ENCODE measurements at places on chromosomes 5 and 9. TPM values are rescaled to one million over a fixed set of nuclear protein-coding genes. Genes with fewer than 3 reads are reported as not detected.

DNA sequence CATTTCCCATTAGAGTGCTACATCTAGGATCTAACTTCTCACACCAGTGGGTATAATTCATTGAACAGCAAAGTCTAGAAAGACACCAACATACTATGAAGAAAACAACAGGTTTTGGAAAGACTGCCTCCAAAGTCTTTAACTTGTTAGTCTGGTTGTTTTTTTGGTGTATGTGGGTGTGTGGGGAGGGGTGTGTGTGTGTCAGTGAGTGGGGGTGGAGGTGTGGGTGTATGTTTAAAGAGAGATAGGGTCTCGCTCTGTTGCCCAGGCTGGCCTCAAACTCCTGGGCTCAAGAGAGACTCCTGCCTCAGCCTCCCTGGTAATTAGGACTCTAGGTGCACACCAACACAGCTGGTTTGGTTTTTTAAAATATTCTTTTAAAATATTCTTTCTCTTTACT, 59.7 kb downstream of the AP3B1 start:
- no peak for DNase-seq

DNA sequence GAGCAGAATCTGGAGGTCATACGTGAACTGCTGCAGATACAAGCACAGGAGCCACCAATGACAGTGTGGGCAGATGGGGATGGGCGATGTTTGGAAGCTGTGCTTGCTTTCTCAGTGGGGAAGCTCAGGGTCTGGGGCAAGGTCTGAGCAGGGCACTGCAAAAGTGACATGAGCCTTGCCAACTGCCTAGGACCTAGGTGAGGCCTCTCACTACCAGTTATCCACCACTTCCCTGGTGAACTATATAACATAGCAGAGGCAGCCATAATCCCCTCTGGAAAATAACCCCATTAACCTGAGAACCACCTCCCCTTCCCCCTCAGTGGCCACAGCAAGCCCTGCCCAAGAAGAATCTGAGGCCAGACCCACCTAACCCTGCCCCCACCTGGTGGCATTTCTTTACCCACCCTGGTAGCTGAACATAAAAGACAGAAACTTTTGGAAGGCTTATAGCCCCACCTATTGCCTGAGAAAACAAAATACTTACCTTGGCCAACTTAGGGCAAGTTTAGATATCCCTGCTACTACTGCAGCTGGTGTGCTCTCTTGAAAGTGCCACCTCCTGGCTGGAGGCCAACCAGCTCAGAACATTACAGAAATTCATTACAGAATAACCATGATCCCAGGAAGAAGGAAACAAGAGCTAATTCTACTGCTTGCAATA, 18.8 kb upstream of the SPEF2 start:
- peak; percentile 2 for DNase-seq

- no peak for DNase-seq
Measured at GRCh38 chr9:132156262-132156661, 5.6 kb upstream of the NTNG2 start.

DNA sequence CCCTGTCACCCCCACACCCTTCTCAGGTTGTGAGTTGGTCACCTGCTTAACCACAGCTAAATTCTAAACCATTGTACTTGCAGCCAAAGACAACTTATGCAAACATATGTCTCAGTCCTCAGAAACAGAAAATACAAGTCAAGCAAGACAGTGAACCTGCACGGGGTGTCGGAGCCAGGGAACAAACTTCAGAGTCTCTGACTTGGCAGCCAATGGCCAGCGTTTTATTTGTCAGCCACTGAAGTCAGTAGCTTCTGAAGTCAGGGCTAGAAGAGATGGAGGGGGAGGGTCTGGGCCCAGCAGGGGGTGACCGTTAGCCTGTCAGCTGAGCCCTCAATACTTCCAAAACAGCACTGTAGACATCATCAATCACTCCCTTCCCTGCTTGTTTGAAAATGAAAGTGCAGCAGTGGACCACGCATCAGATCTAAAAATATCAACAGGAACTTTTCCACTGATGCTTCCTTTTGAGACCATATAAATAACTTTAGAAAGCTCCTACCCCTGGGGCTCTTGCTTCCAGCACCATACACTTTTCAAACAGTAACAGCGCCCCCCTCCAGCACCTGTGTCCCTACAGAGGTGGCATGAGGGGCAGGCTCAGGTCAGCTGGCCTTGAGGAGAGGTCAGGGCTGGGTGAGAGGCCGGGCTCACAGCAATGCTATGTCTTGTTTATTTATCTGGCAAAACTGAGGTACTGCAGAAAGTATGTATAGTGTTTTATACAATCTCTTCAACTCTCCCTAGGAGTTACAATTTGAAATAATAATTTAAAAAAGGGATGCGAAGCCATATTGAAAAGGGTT, 142.5 kb downstream of the ACER2 start:
- DNase-seq, result no peak

DNA sequence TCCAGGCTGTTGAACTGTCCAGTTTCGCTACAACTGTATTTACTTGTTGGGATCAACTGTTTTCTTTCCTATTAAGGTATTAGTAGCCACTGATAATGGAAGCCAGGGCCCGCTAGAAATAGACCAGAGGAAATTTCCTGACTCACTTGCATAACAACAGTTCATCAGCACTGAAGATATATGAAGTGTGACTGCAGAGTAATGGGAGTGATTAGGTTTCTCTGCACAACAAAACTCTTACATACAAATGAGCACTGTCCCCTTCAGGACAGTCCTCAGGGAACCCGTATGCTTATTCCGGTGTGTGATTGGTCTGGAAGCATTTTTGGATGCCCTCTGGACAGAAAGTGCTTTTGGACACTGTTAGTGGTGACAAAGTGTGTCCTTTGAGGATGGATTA, 55.3 kb downstream of the LIX1 start:
- no peak for DNase-seq

- DNase-seq, result no peak
Measured at GRCh38 chr5:2727550-2727949, 23.9 kb downstream of the IRX2 start.

DNA sequence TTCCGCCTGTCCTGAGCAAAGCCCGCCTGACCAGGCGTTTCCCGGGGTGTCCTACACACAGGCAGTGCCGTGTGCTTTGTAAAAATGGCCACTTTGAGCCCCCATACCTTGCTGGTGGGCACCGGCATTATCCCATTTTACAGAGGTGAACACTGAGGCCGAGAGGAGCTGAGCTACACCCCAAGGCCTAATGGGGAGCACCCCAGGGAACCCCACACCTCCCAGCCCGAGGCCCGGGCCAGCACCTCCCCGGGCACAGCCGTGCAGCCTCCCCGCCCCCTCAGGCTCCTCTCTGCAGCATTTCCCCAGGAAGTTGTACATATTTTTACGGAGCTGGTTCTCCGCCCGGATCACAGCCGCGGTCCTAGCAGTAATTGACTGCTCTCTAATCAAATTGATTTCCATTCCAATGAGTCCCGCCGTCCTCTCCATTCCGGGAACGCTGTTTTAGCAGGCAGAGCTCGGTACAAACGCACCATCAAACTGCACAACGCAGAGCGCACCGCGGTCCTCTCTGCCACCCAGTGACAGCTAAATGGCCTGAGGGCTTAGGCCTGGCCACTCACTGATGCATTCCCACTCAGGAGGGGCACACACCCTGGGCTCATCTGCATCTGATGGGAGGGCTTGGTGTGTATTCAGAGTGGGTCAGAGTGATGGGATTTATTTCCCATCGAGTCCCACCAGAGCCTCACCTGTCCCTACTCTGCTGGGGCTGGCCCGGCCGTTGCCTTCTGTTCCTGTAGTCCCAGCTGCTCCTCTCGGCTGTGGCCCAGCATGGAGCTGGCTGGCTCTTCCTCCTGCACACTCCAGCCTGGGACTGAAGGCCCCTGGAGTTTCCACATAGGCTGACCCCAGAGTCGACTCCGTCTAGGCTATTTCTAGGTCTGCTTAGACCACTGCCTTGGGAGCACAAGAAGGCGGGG, 36.2 kb upstream of the UBAC1 start:
- no peak for DNase-seq

DNA sequence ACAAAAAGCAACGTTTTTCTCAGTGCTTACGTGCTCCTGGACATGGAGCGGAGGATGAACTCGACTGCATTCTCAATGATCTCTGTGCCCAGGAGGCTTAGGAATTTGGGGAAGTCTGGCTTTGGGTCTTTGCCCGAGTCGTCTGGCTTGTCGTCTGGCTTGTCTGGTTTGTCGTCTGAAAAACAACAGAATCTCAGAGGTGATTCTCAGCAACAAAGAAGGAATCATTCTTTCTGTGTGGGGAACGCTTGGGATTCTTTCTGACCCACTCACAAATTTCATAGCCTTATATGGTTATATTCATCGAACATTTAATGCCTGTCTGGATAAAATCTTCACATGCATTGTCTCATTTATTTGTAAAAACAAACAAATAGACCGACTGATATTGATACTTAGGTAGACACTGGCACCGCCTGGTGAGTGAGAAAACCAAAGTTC, 4.7 kb downstream of the C5orf46 start:
- no peak for DNase-seq

DNA sequence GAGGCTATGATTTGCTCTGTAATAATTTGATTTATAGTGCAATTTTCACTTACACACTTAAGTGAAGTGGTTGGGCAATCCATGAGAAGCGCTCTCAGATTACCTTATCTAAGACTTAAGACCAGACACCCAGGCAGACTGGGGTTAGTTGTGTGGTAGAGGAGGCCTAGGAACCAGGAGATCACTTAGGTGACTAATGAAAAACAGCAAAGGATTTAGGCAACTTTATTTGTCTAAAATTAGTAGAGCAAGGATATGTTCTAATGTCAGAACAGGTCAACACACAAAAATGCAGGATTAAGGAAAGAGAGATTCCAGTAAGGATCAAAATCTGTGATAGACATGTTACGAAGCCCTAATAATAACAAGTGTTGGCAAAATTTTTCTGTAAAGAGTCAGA, 913.8 kb downstream of the TLE1 start:
- peak; percentile 60 for DNase-seq

TPPP gene
- 0.06 TPM for total RNA-seq

GFI1B gene
- total RNA-seq, result 0.06 TPM

SV2C gene
- total RNA-seq, result not detected

LECT2 gene
- not detected for total RNA-seq

Data from LHCN-M2 (cell line).